ENCODE measurements at places on chromosomes 1 and 21. TPM values are rescaled to one million over a fixed set of nuclear protein-coding genes. Genes with fewer than 3 reads are reported as not detected.

- DNase-seq, result no peak
Observed at GRCh38 chr1:40890771-40891170, 28.6 kb upstream of the CITED4 start.

DNA sequence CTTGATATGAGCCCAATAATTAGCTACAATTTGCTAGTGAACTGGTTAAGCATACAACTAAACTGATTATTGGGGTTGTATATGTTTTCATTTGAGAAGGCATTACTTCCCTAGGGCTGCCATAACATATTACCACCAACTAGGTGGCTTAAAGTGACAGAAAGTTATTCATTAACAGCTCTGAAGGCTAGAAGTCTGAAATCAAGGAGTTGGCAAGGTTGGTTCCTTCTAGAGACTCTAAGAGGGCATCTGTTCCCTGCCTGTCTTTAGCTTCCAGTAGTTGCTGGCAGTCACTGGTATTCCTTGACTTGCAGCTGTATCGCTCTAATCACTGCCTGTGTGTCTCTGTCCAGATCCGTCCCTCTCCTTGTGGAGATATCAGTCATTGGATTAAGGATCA lies 86.3 kb downstream of the LHX9 start:
- no peak for DNase-seq

- no peak for DNase-seq
Observed at GRCh38 chr1:208601561-208601960, 357.4 kb upstream of the PLXNA2 start.

- DNase-seq, result no peak
Observed at GRCh38 chr1:9317591-9318417, 25.1 kb downstream of the SPSB1 start.

- no peak for DNase-seq
Observed at GRCh38 chr21:34698270-34699015, 29.6 kb downstream of the CLIC6 start.

The KIRREL1 gene
- total RNA-seq, result 2.2 TPM

DNA sequence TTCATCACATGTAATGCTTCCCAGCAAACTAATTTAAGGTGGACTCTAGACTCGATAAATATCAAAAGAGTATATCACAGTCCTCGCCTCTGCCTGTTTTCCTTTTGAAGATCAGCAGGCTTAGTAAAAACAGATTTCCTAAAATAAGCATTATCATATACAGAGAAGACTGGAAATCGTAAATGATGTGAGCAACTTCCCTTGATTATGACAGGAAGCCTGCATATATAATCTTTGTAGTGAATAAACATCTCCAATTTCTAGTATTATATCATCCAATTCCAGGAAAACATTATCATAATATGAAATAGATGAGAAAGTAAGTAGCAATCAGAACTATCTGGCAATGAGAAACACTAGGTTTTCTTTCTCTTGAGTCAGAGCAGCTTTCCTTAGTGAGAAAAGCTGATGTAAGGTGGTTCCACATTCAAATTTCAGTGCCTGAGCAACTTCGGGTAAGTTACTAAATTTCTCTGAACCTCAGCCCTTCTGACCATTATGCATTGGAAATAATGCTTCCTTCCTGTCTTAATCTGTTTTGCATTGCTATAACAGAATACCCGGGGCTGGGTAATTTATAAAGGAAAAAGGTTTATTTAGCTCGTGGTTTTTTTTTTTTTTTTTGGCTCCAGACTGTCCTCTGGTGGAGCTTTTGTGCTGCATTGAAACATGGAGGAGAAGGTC lies 12.6 kb upstream of the POU2F1 start:
- no peak for DNase-seq

The FABP3 gene
- 3.0 TPM for total RNA-seq

Measured in left lobe of liver (tissue), 2 donors.